ENCODE measurements at places on chromosomes 12 and 14.
A peak's percentile ranks its signal among the peaks of the same experiment; 100 is the strongest.

GRCh38 chr12:87140262-87140661 is 884.1 kb upstream of the MGAT4C start:
- DNase-seq: no peak

GRCh38 chr12:31655792-31656191 is 3.7 kb upstream of the ETFBKMT start:
- DNase-seq: no peak

DNA sequence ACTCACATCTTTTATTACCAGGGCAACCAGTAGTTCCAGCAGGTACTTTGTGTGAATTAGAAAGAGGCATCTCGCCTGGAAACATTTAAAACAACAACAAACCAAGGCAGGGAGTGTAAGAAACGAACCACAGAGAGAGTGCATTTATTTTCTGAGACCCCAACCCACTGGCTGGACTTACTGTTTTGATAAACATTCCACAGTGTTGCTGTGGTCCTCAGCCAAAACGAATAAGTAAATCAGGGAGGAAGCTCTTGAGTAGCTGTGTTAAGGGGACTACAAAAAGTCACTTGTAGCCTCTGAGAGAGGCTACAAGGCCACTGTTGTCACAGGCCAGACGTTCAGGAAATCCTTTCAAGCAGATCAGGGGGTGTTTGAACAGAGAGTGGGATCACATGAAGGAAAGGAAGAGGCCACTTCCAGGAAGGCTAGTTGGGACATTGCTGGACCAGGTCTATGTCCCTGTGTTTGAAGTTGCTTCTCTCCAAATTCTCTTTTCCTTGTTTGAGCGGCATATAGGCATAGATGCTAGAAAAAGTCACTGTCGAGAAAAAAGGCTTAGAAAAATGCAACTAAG is 33.8 kb downstream of the DMAC2L start:
- no peak for DNase-seq

GRCh38 chr12:76571256-76571655 is 11.7 kb upstream of the OSBPL8 start:
- DNase-seq: no peak

GRCh38 chr12:124632519-124632984 is 65.1 kb upstream of the NCOR2 start:
- DNase-seq: no peak

DNA sequence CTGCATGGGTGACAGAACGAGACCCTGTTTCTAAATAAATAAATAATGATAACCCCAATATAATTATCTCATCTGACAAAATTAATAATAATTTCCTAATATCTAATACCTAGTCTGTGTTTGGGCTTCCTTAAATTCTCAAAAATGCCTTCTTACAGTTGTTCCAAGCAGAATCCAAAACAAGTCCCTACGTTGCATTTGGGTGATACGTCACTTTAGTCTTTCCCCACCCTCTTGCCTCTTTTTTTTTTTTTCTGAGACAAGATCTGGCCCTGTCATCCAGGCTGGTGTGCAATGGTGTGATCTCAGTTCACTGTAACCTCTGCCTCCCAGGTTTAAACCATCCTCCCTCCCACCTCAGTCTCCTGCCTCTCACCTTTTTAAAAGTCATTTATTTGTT is 26.7 kb downstream of the VEZT start:
- DNase-seq: no peak

DNA sequence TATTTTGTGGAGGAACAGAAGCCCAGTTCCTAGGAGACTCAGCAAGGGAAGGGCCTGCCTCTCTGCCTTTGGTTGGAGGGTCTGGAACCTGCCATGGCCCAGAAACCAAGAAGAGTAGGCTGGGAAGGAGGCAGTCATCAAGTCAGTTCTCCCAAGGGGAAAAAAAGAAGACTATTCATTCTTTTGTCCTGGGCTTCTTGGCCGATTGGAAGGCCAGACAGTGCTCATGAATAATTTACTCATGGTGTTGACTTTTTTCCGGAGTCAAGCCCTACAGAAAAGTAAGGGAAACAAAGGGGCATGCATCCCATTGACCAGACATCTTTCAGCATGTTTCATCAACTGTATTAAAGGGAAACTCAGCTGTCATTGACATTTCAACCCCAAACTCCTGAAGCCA is 168.1 kb downstream of the PRKCH start:
- peak; percentile 28 for DNase-seq

GRCh38 chr12:124739953-124740561 is 123.6 kb downstream of the SCARB1 start:
- no peak for DNase-seq

DNA sequence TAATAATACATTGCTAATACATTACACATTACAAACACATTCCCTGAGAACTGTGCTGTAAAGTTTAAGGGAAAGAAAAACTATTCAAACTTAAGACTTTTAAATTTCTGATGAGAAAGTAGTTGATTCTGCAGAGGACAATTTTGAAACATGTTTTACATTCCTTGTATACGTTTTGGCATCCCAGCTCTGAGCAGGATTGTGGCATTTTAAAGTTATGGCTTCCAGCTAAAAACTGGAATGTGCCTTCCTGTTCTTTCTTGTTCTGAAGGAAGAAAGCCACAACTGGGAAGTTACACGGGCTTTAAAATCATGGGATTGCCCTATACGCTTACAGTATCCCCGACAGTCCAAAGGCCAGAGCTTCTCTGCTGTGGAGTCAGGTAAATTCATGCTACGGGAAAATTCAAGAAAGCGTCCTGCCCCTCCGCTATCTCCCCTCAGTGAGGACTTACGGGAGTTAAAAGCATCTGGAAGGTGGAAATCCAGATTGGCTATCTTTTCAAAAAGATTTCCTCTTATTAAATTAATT is 10.8 kb upstream of the KLHL42 start:
- DNase-seq: no peak

GRCh38 chr14:97039717-97040363 is 242.7 kb downstream of the VRK1 start:
- no peak for DNase-seq

GRCh38 chr12:54725233-54725843 is 77.2 kb upstream of the DCD start:
- peak; percentile 2 for DNase-seq

GRCh38 chr12:63068857-63069442 is 82.1 kb downstream of the AVPR1A start:
- DNase-seq: peak; percentile 12

DNA sequence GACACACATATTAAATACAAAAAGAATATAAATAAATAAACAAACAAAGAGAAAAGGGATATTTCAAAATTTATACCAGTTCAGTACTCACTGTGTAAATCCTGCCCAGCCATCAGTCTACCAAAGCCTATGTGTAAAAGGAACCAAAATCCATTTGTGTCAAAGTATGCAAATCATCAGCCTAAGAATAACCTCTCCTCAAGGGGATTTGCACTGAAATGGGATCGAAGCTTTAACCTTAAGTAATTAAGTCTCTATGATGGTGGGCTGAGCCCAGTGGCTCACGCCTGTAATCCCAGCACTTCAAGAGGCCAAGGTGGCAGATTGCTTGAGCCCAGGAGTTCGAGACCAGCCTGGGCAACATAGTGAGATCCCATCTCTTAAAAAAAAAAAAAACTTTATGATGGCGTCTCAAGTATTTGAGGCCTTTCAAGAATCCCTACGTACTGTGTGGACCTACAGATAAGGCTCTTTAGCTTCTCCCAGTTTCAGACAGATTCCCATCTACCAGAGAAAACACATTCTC is 57.8 kb upstream of the METAP2 start:
- DNase-seq: no peak

DNA sequence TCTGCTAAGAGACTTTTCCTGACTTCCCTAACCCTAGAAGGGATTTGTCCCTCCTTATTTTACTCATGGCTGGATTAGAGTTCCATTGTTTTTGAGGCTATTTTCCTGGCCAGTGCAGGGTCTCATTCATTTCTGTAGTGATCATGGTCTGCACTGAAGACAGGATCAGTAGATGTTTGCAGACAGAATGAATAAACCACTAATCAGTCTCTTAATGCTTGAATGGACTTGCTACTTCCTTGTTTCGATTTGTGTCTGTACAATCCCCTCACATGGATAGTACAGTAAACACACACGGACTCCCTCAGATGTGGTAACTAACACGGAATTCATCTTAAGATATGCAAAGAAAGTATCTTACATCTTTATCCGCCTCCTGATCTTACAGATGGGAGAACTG is 102.6 kb upstream of the PRB2 start:
- DNase-seq: no peak

DNA sequence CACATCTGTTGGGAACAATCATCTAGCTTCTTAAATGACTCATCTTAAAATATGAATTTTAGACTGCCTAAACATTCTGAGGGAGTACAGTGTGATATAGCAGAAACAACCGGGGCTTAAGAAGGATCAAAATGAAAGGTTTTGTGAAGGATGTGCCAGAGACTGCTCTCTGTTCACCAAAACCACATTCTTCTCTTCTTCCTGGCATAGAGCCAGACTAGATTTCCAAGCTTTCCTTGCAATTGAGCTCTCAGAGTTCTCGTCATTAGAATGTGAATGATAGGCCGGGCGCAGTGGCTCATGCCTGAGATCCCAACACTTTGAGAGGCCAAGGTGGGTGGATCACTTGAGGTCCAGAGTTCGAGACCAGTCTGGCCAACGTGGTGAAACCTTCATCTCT is 94.5 kb downstream of the LRRIQ1 start:
- no peak for DNase-seq

GRCh38 chr12:114294303-114294685 is 111.7 kb downstream of the TBX5 start:
- no peak for DNase-seq

DNA sequence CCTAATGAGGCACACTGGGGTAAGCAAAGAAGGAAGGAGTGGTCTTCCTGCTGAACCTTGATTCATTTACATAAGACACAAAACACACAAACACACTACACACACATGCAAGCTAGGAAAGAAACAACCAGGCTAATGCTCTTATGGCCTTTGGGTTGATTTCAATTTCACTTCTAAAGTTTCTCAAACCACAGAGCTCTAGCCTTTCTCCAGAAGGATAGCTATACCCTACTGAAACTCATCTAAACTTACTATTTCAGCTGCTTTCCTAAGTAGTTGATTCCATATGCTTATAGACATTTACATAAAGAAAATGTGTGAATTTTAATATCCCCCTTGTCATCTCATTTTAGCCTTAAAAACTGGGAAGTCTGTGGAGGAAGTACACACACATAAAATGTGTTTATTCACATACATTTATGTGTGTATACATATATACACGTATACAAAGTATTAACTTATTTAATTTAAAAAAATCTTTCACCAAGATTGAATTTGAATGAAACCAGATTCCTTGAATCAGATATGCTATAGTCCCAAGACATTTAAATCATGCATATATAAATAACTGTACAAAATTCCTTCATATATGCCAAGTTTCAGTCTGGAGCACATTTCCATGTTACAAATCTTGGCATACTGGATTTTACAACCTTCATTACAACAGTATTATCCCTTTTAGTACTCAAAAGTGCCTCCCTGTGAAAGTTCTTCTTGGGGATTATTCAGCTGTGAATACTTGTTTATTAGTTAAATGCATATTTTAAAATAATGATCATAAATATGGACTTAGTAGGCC is 231.8 kb upstream of the NPAS3 start:
- DNase-seq: no peak

- no peak for DNase-seq
Measured at GRCh38 chr12:20309504-20310148, 58.7 kb upstream of the PDE3A start.

DNA sequence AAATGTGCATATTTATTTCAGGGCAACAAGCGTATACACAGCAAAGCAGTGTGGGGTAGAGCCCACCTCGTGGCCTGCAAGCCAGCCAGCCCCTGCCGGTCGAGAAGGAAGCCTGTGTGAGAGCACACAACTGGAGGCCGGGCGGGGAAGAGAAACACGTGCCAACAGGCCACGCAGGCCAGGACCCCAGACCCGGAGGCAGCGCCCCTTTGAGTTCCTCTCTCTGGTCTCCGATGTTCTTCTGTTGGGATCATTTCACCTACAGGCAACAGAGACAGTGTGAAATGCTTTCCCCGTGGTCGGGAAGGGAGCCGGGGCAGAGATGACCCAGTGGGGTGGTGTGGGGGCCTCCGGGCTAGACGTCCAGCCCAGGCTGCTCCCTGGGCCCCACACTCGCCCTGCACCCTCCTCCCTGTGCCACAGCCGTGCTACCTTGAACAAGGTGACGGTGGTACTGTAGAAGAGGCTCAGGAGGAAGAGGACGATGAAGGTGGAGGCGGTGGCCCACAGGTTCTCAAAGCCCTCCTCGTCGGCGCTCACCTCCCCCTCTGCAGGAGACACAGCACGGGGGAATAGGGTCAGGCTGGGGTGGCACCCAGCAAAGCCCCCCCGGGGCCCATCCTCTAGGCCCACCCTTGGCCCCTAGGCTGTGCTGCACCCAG is 325.5 kb downstream of the TMEM121 start:
- DNase-seq: no peak
